HTR-8/SVneo (cell line): ENCODE measurements at places on chromosomes 4 and X.

- peak; percentile 17 for DNase-seq
Observed at GRCh38 chr4:75598390-75598789, 31.9 kb downstream of the CDKL2 start.

DNA sequence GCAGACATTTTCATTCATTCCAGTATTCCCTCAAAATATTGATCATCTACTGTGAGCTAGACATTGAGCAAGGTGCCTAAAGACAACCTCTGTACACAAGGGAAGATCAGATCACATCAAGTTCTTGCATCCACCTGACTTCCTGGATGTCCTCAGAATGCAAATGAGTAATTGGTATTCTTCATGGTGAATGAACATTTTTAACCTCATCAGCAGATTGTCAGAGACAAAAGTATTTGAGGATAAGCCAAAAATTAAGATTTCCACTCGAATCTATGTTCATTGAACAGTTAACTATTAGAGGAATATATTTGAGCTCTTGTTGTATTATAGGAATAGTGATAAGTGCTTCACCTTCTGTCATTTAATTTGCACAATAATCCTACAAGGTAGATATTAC, 1.3 kb downstream of the SMARCAD1 start:
- DNase-seq: no peak

GRCh38 chr4:53490965-53491622, 100.2 kb downstream of the LNX1 start:
- DNase-seq: peak; percentile 26

DNA sequence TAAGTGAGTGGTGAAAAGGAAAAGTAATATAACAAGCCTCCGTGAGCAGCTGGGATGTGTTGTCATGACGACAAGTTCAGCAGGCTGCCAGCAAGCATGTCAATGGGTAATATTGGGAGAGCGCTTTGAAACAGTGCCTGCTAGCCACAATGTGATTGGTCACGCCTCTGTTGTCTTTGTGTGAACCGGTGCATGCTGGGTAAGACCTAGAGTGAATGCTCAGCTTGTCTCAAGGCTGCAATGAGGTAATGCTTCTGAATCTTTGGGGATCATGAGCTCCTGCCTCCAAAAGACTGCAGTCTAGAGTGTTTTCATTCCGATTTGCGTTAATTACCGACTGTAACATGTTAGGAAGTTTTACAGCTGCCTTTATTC, 54.9 kb downstream of the STOX2 start:
- DNase-seq: peak; percentile 19
